ENCODE measurements at places on chromosomes 11 and 22. TPM values are rescaled to one million over a fixed set of nuclear protein-coding genes. Genes with fewer than 3 reads are reported as not detected.

DNA sequence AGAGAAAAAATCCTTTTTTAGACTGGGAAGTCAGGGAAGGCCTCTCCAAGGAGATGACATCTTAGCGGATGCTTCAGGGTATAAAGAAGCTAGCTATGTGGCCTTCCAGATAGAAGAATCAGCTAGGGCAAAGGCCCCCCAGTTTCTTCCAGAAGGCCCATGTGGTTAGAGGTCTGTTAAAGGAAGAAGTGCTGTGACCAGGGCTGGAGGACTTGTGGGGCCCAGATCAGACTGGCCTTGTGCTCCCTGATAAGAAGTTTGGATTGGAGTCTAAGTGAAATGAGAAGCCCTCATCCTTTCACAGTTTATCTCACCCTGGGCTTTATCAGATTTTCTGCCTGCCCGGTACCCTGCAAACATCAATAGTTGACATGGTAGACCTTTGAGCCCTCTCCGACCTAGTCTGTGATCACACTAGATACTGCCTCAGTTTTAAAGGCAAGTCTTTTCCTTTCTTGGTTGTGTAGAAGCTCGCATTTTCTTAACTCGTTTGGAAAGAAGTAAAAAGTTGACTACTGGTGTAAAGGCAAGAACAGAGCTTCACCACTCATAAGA lies 7.8 kb downstream of the AMPD3 start:
- DNase-seq = no peak

- no peak for DNase-seq
Observed at GRCh38 chr11:44379141-44380008, 69.4 kb upstream of the ALX4 start.

DNA sequence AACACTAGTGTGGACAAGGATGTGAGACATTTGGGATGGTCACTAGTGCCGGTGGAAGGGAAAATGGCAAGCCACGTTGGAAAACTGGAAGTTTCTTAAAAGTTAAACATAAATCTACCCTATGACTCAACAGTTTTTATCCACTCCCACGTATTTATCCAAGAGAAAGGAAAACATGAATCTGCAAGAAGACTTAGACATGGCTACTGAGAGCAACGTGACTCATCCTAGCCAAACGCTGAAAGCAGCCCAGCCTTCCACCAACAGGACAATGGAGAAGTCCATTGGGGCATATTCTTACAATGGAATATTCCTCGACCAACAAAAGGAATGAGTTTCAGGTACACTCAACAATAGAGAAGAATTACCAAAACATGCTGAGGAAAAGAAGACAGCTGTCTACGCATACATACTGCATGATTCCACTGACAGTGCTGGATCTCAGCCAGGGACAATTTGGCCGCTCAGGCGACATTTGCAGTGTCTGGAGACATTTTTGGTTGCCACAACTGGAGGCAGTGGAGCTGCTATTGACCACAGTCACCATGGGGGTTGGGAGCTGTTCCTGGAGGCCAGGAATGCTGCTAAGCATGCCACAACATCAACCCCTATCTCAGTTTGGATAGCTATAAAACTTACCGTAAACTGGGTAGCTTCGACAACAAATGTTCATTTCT lies 21.2 kb downstream of the SYT13 start:
- peak; percentile 57 for DNase-seq

DNA sequence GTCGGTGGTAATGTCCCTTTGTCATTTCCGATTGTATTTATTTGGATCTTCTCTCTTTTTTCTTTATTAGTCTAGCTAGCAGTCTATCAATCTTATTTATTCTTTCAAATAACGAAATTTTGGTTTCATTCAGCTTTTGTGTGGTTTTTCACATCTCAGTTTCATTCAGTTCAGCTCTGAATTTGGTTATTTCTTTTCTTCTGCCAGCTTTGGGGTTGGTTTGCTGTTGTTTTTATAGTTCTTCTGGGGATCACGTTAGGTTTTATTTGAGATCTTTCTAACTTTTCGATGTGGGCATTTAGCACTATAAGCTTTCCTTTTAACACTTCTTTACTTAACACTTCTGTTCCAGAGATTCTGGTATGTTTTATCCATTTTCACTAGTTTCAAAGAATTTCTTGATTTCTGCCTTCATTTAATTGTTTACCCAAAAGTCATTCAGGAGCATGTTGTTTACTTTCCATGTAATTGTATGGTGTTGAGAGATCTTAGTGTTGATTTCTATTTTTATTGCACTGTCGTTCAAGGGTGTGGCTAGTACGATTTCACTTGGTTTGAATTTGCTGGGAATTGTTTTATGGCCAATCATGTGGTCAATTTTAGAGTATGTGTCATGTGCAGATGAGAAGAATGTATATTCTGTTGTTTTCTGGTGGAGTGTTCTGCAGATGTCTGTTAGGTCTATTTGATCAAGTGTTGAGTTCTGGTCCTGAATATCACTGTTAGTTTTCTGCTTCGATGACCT lies 7.7 kb upstream of the SCGB1D1 start:
- DNase-seq = no peak

GRCh38 chr22:23753385-23753784 lies 840 bp downstream of the VPREB3 start:
- DNase-seq = no peak

DNA sequence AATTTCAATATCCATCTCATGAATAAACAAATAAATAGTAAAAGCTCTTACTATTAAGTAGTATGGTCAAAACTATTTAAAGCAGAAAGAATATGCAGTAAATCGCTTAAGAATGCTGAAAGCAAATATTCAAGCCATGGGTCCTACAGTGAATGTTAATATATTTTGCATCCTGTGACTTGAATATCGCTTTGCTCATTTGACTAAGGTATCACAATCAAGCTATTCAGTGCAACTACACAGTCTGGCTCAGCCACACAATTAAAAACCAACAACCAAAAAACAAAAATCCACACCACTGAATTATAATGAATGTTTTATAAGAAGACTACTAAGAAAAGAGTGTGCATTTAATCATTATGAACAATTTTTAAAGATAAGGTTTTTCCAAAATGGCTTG lies 45.3 kb downstream of the RAB6A start:
- DNase-seq = no peak

DNA sequence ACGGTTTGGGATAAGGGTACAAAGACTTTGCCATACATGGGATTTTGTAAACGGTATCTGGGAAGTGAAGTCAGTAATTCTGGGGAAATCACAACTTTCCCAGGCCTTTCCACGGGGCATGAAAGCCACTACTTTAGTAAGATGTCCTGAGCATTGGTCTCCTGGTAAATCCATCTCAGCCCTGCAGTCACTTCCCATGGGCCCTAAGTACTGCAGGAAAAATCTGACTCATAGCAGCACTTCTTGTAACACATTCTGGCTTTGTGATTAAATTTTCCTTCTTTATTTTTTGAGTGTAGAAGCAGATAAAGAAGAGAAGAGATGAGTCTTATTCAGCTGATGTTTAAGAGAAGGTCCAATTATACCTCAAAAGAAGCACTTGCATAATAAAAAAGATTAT lies 67.6 kb downstream of the BLID start:
- no peak for DNase-seq

GRCh38 chr11:77381729-77382665 lies 80.5 kb upstream of the GDPD4 start:
- DNase-seq = peak; percentile 16

DNA sequence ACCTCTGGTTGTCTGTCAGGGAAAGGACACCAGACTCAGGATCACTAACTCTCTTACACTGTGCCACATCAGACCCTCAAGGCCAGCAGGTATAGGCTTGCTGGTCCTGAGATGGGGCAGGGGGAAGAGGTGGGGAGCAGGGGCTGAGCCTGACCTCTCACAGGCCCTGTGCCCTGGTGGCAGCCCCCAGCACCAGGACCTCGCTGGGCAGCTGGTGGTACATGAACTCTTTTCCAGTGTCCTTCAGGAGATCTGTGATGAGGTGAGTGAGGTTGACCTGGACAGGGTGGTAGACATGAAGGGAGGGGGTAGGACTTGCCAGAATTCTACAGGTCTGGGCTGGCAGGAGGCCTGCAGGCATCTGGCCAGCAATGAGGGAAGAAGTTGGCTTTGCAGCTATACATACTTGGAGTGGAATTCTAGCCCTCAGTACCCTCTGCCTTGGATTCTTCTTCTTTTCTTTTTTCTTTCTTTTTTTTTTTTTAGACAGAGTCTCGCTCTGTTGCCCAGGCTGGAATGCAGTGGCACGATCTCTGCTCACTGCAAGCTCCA lies 1.4 kb downstream of the NUDT22 start:
- DNase-seq = no peak

GRCh38 chr11:61587951-61588727 lies 7.3 kb upstream of the SYT7 start:
- DNase-seq = peak; percentile 75

DNA sequence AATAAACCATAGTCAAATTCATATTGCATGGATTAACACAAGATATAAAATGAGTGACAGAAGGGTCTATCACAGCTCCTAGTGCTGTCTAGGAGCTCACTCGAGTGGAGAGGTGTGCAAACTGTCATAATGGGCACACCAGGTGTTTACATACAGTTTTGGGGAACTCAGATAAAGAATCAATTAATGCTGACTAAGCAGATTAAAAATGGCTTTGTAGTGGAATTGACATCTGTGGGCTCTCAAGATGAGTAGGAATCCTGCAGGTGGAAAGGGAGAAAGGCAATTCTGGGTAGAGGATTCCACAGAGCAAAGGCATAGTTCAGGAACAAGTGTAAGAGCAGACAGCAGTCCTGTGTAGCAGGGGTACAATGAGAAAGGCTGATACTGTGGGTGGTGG lies 496.2 kb upstream of the CCDC90B start:
- DNase-seq = no peak

Gene LRRC74B
- 0.51 TPM for polyA plus RNA-seq
